ENCODE measurements at places on chromosomes 7 and 10.

DNA sequence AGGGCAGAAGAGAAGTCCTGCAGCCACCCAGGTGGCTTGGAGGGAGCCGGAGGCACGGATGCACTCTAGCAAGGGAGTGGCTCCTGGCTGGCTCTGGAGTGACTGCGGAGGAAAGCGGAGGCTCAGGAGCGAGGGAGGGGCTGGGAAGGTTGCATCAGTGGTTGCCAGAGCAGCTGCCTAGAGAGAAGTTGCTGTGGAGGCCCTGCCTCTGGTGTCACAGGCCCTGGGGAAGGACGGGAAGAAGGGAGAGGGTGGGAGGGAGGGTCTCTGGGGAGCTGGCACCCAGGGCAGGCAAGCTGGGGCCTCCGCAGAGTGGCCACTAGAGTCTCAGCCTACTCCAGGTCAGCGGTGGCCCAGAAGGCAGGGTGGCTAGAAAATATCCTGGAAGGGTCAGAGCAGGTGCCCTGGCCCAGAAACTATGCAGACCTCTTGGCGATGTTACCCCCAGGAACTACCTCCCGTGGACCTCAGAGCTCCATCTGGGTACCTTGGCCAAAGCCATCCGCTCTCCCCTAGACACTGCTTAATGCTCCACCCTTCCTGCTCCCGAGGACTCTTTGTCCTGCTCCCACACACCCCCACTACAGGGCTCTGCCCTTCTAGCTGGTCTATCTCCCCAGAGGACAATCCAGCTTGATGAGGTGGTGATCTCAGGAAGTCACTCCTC is 164.3 kb downstream of the NRF1 start:
- no peak for DNase-seq

- DNase-seq = no peak
Observed at GRCh38 chr10:126468876-126469643, 80.8 kb upstream of the ADAM12 start.

DNA sequence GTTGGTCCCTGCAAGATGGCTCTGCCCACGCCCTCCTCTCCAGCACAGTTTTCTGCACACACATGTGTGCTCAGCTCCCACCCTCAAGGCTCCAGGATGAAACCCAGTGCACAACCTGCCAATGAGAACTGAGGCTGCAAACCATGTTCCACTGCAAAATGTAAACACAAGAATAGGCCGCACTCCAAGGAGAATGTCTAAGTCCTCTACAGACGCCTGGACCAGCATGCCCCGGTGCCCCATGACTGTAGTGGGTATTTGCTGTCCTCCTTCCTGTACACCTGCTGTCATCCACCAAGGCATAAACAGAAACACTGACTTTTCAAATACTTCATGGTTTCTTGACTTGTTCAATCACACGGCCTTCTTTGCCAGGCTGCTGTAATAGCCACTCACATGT is 72.6 kb downstream of the COBL start:
- no peak for DNase-seq

GRCh38 chr7:14115701-14116100 is 126.2 kb upstream of the ETV1 start:
- DNase-seq = no peak

DNA sequence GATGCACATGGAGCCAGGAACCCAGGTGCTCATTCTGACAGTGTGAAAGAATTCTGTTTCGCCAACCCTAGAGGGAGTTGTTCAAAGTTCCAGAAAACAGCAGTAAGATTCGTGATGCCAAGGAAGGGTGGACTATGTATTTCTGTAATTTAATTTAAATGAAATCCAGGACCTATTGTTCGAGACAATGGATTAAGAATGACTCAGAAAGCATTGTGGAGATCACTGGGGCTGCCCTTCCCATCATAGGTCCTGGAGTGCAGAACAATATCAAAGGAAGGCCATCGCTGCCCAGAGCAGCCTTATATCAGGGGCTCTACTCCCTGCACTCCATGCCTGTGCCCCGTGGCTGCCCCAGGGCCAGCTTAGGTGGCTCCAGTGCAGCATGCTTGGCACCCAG is 32.1 kb upstream of the CALD1 start:
- DNase-seq = no peak

DNA sequence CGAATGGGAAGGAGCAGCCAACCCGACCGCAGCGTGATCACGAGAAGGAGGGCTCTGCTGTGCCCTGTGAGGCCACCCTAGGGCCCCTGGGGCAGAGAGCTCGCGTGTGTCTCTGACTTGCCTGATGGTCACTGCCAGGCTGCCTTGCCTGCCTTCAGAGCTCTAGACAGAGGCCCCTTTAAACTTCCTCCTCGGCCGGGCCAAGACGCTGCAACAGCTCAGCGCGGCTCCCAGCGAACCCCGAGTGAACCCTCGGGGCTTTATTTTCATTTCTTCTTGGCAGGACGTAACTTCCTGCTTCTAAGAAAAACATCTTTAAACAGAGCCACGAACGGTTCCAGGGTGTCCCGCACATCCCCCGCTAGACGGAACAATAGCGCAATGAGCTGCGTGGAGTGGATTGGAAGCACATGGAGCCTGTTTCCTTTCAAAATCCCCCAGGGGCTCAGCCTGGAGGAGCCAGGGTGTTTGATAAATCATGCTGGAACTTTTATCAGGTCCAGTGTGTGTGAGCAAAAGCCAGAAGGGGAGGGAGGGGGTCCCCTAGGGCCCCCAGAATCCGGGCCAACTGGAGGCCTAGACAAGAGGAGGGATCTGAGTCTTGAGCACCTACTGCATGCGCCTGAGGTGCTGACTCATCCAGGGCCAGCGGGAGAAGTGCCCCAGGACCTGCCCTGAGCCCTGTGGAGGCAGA is 134.1 kb upstream of the GDF10 start:
- DNase-seq = peak; percentile 62

DNA sequence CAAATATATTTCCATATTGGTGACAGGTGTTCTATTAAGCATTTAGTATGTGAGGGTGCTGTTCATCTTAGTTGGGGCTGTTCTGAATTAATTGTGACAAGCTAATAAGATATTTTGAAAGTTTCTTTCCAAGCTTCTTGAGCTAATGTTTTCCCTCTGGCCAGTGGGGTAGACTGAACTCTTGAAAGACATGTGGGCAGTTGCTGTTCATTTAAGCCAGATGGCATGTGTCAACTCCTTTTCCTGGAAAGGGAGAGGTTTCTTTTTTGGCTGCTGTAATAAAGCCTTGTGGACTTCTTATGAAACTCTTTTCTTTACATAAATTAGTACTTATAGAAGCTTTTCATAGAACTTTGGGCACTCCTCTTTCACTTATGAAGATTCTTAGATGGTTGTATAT is 21.7 kb downstream of the RAB18 start:
- no peak for DNase-seq

GRCh38 chr7:6271694-6272440 is 557 bp downstream of the CYTH3 start:
- DNase-seq = peak; percentile 43

GRCh38 chr10:5517546-5517945 is 7.2 kb upstream of the CALML3 start:
- DNase-seq = no peak

DNA sequence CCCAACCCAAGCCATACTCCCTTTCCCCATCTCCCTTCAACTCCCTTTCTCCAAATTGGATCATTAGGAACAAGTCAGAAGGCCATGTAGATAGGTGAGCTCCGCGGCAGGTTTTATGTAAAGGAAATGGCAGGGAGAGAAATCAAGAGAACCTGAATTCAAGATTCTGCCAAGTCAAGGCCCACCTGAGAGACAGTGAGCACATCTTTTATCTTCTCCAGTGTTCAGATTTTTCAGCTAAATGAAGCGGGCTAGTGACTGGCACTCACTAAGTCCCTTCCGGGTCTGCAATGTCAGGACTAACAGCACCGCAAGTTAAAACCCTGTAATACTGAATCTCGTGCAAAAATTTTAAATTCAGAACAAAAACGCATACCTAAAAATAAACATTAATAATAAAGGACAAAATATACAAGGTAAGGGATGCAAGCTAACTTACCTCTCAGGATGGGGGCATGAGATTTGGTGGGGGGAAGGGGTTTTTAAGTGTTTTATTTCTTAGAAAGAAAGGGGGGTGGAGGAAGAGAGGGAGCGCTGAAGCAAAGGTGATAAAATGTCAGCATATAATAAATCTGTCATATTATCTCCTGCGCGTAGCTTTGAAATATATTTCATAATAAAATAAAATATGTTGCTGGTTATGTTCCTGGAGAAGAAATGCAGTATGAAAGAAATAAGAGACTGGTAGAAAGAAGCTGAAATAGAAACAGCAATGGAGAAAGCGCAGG is 17.6 kb downstream of the TCAF1 start:
- no peak for DNase-seq

DNA sequence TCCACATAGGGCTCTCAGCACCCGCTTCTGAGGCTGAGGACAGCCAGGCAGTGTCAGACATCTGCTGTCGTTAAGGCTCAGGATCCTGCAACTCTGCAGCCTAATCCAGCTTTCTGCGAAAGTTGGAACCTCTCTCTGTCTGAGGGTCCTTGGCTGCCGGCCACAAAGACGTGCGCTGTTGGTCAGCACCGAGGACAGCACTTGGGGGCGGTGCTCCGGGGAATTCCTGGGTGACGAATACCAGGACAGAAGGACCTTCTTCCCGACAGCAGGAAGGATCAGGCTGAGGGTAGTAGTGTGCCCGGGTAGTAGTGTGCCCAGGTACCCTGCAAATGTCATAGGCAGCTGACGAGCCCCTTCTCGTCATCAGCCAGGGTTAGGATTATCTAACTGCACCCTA is 16.0 kb upstream of the RASGEF1A start:
- no peak for DNase-seq

GRCh38 chr7:74183653-74184450 is 9.7 kb downstream of the EIF4H start:
- no peak for DNase-seq

DNA sequence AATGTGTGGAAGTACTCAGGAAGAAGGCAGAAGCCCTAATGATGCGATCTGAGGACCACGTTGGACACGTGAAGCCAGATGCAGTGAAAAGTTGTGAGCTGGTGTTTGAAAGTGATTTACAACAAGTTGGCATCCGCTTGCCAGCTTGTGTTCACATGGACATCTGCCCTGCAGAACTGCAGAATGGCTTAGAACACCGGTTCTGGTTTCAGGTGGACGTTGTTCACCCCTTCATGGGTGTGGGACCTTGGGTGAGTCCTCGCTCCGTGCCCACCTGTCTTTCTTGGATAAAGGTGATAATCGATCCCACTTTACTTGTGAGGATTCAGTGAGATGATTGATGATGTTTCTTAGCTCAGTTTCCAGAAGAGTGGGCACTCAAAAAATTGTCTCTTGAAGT is 53.8 kb downstream of the CAMK1D start:
- no peak for DNase-seq

DNA sequence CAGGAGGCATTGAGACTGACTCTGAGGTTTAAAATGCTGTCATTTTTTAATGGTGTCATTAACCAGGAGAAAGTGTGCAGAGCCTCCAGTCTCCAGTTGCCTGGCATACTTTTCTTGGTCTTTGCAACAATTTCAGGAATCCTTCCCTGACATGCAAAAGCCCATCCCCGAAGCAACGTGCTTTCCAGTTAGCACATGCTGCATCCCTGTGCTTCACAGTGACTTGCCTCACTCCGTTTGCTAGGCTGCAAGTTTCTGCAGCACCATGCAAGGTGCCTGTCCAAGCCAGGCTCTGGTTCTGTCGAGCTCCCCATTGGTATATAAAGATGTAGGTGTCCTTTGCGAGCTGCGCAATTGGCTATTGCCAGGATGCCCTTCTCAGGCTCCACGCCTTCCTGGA is 135.0 kb downstream of the GALNT17 start:
- no peak for DNase-seq

DNA sequence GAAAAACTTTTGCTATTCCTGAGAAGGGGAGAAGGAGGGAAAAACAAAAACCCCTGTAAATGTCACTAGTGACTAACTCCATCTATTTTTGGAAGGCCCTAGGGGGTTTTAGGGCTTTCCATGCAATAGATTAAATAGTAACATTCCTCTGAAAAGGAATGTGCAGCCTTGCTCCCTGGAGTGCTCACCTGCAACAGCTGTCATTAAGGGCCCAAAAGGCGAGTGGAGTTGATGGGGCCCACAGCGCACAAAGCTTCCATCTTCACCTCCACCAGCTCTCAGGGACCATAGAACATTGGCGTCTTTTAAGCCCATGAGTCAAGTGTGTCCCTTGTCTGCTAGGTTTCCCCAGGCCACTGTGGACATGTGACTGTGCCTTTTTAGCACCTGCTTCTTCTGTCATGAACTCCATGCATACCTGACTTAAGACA is 58.0 kb upstream of the IL6 start:
- no peak for DNase-seq

- DNase-seq = no peak
Observed at GRCh38 chr10:6924166-6924565, 344.1 kb upstream of the PRKCQ start.

- DNase-seq = no peak
Observed at GRCh38 chr10:24449321-24449740, 240.4 kb downstream of the KIAA1217 start.

GRCh38 chr10:17257466-17258321 is 29.7 kb downstream of the VIM start:
- peak; percentile 65 for DNase-seq

GRCh38 chr7:31940167-31940566 is 130.0 kb downstream of the PDE1C start:
- DNase-seq = no peak

DNA sequence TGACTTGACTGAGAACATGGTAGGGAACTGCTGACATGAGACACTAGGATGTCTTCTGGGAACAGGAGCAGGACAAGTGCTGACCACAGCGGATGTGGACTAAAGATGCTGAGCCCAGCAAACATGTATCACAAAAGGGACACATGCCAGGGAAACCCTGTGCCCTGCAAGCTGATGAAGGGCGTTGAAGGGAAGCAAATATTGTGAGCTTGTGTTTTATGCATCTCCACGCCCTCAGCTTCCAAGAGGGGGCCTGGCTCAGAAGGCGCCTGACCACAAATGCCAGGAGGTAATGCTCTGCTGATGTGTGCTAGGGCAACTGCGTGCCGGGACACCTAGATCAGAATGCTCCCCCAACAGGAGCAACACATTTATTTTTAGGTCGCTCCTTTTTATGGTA is 207.3 kb downstream of the CXCL12 start:
- DNase-seq = no peak

- no peak for DNase-seq
Observed at GRCh38 chr10:35192645-35193249, 66.1 kb downstream of the CREM start.

DNA sequence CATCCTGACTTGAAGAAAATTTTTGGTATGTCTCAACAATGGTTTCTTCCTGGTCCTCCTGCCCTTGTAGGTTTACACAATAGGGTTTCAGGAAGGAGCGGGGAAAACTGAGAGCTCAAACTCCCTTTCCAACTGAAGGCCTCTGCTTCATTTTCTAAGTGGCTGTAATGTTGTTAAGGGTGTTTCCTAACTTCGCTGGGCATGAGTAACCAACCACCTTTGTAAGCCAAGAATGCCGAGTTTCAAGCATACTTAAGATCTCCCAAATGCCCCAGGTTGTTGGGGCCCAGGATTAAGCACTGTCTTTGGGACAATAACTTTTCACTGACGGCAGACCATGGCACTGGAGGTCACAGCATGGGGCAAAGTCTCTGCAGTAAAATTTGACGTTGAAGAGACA is 33.6 kb upstream of the DRGX start:
- DNase-seq = no peak

All from heart right ventricle (tissue), 16 donors.